ENCODE measurements at places on chromosomes 4 and X. TPM values are rescaled to one million over a fixed set of nuclear protein-coding genes. Genes with fewer than 3 reads are reported as not detected.

The RTL3 gene
- total RNA-seq = not detected

The CXCR3 gene
- total RNA-seq = 35.2 TPM

The FSTL5 gene
- total RNA-seq = not detected

The LRAT gene
- not detected for total RNA-seq

The RAB40A gene
- total RNA-seq = 0.16 TPM

The RAB9B gene
- total RNA-seq = 0.17 TPM

The GABRB1 gene
- total RNA-seq = not detected

The CT55 gene
- total RNA-seq = not detected

The PDCL2 gene
- total RNA-seq = not detected

The SCML2 gene
- total RNA-seq = 2.9 TPM

The LONRF3 gene
- total RNA-seq = 0.75 TPM

The ZAR1 gene
- total RNA-seq = not detected

The NSUN7 gene
- total RNA-seq = not detected

The CSAG1 gene
- total RNA-seq = not detected

The IL2 gene
- 976 TPM for total RNA-seq

The BANK1 gene
- not detected for total RNA-seq

The ODAPH gene
- 0.43 TPM for total RNA-seq

The MAGEA2B gene
- not detected for total RNA-seq

The SCRG1 gene
- total RNA-seq = not detected

Data from activated CD4-positive, alpha-beta T cell treated with anti-CD3 and anti-CD28 coated beads, Interleukin-2, amount 10 ng/mL, durations not matched to agents 24 days and 14 days (primary cell).